ENCODE measurements at places on chromosomes 4 and X.

DNA sequence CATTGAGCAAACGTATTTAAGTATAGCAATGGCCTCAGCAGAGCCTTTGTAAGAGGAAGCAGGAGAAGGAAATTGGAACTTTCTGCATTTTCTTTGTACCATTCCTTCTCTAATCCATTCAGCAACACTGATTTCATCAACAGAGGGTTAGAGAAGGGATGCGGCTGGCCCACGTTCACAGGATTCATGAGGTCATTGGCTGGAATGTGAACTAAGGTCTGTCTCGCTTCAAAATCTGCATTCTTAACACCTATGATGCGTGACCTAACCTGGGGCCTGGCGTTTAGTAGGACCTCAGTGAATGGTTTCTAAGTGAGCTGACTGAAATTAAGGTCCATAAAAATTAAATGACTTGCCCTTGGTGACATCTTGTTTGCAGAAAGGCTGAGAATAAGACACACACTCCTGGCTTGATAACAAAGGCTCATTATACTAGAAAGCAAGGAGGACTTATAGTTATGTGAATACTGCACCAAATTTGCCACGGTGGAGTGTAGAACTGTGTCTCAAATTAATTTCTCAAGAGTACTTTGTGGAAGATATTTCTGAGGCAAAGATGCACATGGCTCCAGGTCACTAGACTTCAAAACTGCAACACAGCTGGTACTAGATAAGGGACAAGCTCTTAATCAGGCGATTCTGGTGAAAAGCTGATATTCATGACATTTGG, 25.4 kb downstream of the FGFBP1 start:
- DNase-seq: no peak

DNA sequence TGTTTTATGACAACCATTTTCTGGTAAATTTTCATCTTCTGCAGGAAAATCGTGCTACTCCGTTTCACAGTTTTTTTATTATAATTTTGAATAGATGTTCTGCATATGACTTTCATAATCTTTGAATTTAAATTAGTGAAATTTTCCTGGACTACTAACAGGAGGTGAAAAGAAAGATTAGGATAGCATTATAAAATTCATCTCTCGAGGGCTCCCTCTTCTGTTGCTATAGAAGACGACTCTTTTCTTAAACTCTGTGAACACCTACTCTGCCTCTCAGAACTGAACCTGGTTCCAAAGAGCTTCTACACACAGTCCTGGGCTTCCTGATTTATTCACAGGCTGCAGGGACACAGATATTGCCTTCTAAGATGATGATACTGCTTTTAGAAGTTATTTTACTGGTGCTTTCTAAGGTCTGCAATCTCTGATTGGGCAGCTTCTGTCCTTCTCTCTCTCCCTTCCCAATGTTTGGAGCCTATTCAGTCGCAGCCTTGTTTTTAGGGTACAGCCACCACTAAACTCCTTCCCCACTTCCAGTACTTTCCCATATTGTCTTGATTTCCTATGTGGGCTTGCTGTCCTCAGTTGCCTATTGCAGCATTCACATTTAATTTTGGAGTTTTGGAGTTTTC, 10.1 kb upstream of the SAP30 start:
- no peak for DNase-seq

GRCh38 chrX:118459494-118459893, 36.1 kb upstream of the DOCK11 start:
- DNase-seq: no peak

GRCh38 chr4:73103799-73104503, 34.4 kb upstream of the COX18 start:
- DNase-seq: no peak

DNA sequence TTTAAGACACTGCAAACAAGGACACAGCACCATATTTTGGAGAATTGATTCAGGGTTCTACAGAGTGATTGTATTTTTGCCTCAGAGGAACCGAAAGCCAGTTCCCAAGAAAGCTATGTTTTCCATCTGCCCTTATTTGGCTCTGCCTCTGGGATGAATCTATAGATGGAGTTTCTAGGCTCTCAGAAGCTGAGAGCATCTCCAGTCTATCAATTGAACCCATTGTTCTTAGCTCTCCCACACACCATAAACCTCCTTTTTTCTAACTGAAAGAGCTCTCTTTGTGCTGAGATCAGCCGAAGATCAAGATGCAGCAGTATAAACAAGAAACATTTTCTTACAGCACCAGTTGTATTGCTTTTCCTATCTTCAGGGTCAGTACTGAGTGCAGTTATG, 16.9 kb downstream of the PLP1 start:
- DNase-seq: no peak
